Stimulated activated CD4-positive, alpha-beta T cell treated with anti-CD3 and anti-CD28 coated beads, Interleukin-1b, Interleukin-23, amount 100 ng/mL, for 4 hours (primary cell): ENCODE measurements at places on chromosomes 16 and 17.

DNA sequence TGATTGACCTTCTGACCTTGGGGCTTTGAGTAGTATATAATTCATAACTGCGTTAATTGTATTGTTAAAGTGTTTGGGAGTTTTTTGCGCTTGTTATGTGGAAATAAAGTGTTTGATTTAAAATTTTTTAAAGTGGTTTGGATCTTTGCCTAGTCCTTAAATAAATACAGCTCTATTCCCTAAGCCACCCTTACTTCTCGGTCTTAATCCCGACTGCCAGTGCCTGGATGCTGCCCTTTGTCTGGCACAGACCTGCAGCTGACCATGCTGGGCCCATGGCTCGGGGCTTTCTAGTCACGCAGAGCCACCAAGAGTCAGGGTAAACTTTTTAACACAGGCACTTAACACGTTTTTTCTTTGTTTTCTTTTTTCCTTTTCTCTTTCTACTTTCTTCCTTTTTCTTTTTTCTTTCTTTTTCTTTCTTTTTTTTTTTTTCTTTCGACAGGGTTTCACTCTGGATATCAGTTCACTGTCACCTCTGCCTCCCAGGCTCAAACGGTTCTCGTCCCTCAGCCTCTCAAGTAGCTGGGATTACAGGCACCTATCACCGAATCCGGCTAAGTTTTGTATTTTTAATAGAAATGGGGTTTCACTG, 19.6 kb upstream of the SLC5A11 start:
- DNase-seq: no peak

- DNase-seq: no peak
Measured at GRCh38 chr16:57098188-57098841, 5.9 kb downstream of the CPNE2 start.

- no peak for DNase-seq
Measured at GRCh38 chr17:58576679-58577367, 62.4 kb upstream of the MTMR4 start.

DNA sequence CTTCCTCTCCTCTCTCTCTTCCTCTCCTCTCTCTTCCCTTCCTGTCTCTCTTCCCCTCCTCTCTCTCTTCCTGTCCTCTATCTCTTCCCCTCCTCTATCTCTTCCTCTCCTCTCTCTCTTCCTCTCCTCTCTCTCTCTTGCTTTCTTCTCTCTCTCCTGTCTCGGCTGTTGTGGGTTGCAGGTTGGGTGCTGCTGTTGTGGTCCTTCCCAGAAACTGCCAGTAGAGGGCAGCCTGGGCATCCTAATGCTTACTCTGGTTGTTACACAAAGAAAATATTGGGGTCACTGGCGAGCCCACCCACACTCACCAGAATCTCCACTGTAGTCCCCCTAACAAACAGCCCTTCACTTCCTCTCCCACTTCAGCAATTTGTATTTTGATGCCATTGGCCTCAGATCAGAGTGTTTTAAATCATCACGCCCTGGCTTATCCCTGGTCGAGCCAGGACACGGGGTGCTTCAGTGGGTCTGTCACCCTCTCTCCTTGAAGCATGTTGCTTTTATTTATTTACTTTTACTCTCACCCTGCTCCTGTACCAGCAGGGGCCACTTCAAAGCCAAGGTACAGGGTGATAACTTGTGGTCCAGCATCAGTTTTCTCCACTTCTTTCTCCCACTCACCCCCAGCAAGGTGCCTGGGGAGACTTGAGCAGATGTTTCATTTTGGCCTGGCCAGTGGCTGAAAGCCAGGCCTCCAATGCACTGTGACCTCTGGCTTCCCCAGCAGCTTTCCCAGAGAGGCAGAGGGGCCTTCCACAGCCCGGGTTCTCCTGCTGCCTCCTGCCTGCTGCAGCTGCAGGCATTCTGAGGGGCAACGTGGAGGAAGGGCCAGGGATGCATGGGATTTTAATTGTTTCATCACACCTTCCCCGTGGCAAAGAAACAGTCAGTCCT, 4.7 kb upstream of the MMP15 start:
- DNase-seq: peak; percentile 43

DNA sequence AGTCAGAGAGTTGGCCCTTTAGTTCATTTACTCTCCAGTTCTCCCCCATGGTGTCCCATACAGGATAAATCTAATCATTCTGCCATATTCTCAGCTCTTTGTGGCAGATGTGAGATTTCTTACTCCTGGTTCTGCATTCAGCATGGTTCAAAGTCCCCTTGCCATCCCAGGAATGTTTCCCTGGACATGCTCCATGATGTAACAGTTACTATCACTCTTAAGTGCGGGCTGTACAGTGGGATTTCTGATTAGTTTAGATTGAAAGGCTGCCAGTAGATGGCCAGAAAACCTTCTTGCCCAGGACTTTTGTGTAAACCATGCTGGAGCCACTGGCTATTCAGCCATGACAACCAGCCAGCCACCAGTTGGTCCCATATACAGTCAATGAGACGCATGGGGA, 10.4 kb downstream of the KRT37 start:
- no peak for DNase-seq

DNA sequence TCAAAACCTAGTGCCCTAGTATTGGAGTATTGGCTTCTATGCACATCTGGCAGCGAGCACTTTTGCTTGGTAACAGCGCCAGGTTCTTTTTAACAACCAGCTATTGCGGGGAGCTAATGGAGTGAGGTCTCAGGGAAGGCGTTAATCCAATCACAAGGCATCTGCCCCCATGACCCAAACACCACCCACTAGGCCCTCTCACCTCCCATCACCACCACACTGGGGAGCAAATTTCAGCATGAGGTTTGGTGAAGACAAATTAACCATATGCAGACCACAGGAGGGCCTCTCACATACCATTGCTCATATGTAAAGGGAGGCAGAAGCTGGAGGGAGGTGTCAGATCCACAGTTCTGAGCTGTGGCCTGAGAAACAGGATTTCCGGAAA, 893 bp upstream of the ODF4 start:
- DNase-seq: no peak

DNA sequence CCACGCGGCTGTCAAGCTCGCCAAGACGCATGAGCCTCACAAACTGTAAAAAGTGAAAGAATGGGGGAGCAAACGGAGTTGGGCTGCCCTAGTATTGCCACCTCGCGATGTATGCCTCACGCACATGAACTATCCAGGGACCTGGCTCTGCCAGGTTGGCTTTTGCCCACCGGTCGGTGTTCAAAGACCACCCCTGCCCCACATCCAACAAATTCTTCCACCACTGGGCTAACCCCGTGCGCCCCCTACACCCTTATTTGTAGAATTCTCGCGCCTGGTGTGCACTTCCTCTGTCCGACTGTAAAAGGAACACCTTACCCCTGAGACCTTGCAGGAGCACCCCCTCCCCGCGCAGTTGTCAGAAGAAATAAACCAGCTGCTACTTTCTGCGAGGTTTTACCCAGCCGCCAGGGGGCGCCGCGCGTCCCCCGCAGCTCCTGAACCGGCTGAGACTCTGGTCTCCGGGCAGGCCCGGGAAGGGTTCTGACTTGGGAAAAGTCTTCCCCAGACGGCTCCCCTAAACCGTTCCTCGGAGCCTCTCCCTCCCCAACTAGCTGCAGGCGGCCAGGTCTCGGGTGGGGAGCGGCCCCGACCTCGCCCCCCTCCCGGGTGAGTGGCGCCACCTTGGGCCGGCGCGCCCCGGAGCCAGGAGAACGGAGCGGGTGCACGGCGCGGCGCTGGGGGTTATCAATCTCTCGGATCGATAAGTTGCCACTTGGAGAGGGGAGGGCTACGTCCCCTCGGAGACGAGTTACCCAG, 1.7 kb upstream of the ZNF423 start:
- DNase-seq: peak; percentile 42

- no peak for DNase-seq
Measured at GRCh38 chr17:290626-291025, 62.0 kb downstream of the RPH3AL start.

DNA sequence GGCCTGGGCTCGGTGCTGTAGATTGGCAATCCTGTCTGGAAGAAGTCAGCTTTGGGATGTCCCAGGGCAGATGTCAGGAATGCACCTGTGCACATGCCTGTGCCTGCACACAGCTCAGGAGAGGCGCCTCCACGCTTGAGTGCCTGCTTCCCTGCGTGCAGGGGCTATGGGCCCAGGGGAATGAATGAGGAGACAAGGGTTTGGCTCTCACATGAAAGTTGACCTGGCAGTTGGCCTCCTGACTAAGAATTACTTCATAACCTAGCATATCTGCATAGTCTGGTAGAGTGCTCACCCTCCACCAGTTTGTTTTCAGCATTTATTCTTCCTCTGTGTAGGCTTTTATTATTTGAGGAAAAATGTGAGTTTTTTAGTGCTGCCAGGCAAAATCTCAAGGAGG, 50.0 kb downstream of the PLD6 start:
- DNase-seq: no peak

GRCh38 chr17:46046957-46047356, 47.9 kb downstream of the STH start:
- DNase-seq: no peak

DNA sequence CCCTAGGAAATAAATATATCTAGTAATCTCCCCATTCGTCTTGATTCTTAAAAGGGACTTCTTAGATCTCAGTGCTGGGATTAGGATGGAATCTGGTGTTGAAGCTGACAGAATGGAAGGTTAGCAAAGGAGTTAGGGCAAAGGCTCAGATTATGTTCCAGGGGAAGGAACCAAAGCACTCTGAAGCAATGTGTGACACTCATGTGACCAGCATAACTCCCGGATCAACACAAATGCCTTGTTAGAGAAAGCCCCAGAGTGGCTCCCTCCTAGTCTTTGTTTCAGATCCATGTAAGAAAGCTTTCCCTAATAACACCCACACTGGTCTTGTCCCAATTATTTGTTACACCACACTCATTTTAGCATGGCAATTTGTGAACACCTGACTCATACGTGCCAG, 62.6 kb upstream of the ERN1 start:
- no peak for DNase-seq

GRCh38 chr16:59634951-59635350, 900.8 kb upstream of the GOT2 start:
- no peak for DNase-seq

- DNase-seq: no peak
Measured at GRCh38 chr17:66514227-66514806, 211.9 kb downstream of the PRKCA start.

GRCh38 chr16:56013962-56014552, 138.9 kb upstream of the CES5A start:
- DNase-seq: peak; percentile 1

DNA sequence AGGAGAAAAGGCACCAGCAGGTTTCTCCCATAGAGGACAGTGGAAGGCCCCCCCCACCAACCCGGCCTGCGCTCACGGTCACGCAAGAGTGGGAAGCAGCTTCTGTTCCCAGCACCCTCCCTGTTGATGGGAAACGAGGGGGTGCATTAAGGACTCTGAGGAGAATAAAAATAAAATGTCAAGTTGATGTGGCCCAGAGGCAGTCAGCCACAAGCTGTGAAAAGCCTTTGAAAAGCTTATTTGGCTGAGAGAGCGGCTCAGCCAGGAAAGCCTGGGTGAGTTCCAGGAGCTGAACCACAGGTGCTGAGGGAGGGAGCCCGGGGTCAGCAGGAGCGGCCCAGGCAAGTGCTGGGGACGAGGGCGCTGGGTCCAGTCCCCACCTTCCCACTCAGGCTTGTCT, 26.9 kb upstream of the SPATA32 start:
- DNase-seq: no peak

DNA sequence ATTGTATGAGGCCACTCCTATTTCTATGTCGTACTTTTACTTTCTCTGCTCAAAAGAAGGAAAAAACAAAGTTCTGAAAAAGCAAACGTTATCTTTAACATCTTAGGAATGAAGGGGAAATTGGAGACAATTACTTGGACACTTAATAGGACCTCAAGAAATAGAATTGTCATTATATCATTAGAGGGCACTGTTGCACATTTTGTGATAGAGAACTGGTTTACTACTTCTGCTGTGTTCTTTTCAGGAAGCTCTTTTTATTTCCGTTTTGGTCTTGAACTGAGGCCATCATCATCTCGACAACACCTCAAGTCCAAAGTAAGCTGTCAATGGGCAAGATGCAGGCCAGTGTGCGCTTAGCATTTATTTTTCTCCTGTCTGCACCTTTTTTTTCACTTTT, 14.6 kb downstream of the COG4 start:
- DNase-seq: no peak

DNA sequence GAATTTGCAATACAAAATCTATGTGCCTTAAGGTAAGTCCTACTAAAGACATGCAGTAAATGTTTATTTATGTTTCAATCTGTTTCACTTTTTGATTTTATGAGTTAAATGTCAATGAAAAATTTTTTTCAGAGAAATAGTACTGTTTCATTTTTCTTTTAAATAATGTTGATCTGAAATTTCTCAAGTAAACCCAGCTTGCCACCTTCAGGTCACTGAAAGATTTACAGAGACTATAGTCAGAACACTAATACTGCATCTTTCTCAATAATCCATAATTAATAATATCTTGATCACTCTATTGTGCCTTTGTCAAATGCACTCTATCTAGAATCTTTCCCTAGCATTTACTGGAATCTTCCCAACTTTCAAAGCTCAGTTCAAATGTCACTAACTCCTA, 6.5 kb upstream of the DHX40 start:
- DNase-seq: no peak

- no peak for DNase-seq
Measured at GRCh38 chr16:88909431-88910210, 43.2 kb upstream of the PABPN1L start.

DNA sequence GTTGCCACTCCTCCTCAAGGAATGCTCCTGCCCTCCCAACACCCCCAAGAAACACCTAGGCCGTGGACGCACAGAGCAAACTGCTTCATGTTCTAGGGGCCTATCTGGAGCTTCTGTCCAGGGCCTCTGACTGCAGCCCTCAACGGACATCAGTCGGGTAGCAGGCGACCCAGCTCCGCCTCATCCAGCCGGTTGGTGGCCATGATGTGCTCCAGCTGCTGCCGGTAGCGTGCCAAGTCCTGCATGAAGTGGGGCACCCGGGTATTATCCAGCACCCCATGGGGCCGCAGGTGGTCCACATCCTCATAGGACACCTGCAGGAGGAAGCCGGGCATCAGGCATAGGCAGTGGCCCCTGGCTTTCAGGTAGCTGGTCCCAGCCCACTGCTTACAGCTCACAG, 6.3 kb downstream of the NOL3 start:
- no peak for DNase-seq

- no peak for DNase-seq
Measured at GRCh38 chr16:28303132-28303531, 10.8 kb downstream of the SBK1 start.

DNA sequence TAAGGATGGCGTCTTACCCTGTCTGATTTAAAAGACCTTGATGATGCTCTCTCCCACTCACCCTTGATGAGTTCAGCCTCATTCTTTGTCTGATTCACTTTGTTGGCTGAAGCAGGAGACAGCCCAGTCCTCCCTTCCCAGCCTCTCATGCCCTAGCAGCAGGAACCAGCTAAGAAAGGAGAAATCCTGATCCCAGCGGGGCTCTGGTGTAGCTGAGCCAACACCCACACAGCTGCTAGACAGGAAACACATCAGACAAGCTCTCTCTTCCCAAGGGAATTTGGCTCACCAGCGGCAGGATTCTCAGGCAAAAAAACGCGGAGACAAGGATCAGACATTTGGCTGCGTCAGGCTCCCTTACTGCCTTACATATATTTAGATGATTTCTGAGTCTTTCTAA, 211.5 kb downstream of the CDH11 start:
- no peak for DNase-seq
